ENCODE measurements at places on chromosomes 7 and 10.

DNA sequence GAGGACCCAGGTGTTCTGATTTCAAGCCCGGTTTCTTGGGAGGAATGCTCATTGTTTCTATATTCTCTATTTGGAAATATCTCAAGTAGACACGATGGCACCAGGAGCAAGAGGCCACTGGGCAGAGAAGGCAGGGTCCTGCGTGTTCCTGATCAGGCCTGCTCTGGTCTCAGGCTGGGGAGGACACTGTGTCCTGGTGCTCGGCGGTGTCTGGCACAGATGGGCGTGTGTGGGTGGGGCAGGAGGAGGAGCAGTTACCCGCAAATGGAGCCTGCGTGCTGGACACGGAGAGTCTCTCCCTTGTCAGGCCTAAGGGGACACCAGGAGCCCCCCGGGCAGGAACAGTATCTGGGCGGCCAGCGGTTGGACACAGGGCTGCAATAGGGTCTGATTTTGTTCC is 25.9 kb upstream of the GOLGA7B start:
- H3K4me1 ChIP-seq = no peaks in the 10 kb centered on the region
- no peak overlapping the region for H3K27ac ChIP-seq
- no peak overlapping the region for H3K4me3 ChIP-seq
- DNase-seq = no peak

DNA sequence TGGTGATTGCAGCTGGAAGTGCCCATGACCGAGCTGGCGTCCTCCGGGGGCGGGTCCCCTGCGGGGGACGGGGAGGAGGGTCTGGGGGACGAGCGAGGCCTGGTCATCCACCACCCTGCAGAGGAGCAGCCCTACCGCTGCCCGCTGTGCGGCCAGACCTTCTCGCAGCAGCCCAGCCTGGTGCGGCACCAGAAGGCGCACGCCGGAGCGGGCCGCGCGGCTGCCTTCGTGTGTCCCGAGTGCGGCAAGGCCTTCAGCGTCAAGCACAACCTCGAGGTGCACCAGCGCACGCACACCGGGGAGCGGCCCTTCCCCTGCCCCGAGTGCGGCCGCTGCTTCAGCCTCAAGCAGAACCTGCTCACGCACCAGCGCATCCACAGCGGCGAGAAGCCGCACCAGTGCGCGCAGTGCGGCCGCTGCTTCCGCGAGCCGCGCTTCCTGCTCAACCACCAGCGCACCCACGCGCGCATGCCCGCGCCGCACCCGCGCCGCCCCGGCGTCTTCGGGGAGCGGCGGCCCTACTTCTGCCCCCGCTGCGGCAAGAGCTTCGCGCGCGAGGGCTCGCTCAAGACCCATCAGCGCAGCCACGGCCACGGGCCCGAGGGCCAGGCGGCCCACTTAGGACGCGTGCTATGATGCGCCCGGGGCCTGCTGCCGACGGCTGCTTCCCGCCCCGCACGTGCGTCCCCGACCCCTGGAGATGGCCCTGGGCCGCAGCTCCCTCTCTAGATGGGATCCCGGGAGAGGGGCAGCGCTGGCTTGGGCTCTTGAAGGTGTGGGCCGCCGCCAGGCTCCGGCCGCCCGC is 28.7 kb downstream of the ZNF775 start:
- H3K27me3 ChIP-seq = no peaks in the 10 kb centered on the region
- H3K36me3 ChIP-seq = peaks cover 42% of the 10 kb centered on the region

DNA sequence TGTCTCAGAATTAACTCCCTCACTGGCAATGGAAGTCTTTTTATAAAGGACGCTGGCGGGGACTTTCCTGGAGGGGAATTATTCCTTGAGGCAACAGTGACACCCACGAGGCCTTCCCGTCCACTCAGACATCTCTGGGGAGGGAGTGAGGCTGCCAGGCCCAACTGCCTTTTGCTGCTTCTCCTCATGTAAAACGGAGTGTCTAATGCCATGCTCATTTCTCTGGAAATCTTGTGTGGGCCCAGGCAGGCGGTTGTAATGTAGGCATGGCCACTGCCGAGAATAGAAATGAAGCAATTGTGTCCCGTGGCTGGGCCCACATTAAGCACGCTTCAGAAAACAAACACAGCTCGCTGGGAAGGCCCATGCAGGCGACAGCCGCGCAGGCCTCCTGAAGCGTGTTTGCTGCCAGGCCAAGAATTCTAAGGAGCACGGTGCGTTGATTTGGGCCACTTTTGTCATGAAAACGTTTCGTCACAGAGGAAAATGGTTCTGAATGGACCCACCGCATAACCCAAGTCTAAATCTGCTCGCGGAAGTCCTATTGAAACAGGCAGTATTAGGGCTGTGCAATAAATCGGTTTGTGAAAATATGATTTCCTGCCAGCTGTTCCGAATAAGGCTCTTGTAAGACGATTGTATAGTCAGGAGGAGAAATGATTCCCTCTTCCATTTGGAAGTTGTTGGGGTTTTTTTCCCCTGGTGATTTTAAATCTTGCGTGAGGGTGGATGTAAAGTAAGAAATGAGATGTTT is 104.2 kb upstream of the CHST15 start:
- no peak overlapping the region for H3K27ac ChIP-seq
- peaks cover 8% of the 10 kb centered on the region for H3K4me1 ChIP-seq
- DNase-seq = no peak
- H3K27me3 ChIP-seq = peaks cover 14% of the 10 kb centered on the region
- no peak overlapping the region for H3K4me3 ChIP-seq

DNA sequence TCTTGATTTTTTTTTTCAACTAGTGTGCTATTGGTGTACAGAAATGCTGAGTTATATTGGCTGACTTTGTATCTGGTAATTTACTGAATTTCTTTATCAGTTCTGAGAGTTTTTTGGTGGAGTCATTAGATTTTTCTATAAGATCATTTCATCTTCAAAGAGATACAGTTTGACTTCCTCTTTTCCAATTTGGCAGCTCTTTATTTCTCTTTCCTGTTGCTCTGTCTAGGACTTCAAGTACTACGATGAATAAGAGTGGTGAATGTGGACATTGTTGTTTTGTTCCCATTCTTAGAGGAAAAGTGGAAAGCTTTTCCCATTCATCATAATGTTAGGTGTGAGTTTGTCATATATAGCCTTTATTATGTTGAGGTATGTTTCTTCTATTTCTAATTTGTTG is 50.2 kb downstream of the LOXL4 start:
- no peaks in the 10 kb centered on the region for H3K27me3 ChIP-seq
- H3K36me3 ChIP-seq = peaks cover 32% of the 10 kb centered on the region
- DNase-seq = no peak
- H3K27ac ChIP-seq = no peak overlapping the region
- no peak overlapping the region for H3K4me3 ChIP-seq

GRCh38 chr7:1076184-1077072 is 11.5 kb upstream of the GPER1 start:
- no peak overlapping the region for H3K27ac ChIP-seq
- no peak for DNase-seq
- no peak overlapping the region for H3K4me3 ChIP-seq
- H3K27me3 ChIP-seq = peaks cover 13% of the 10 kb centered on the region

DNA sequence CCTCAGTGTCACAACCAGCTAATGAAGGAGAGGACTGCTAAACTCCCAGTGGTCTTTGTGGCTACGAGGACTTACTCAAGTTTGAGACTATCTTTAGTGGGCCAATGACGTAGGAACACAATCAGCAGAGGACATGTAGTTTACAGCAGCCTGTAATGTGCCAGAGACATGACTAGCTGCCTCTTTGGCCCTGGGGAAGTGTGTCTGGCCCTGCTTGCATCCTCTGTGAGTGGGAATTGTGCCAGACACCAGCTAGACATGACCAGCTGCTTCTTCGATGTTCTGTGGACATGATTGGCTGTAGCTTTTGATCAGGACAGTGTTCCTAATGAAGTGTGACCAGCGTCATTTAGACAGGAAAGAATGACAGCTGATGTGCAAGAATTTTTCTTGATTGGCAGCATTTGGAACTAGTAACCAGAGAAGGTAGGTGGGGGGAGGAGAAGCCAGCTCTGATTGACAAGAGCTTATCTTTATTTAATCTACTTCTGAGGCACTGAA is 141.7 kb downstream of the AUTS2 start:
- peak; percentile 56 for DNase-seq
- H3K27ac ChIP-seq = peak overlapping the region; percentile 94
- peak overlapping the region; percentile 63 for H3K4me3 ChIP-seq

DNA sequence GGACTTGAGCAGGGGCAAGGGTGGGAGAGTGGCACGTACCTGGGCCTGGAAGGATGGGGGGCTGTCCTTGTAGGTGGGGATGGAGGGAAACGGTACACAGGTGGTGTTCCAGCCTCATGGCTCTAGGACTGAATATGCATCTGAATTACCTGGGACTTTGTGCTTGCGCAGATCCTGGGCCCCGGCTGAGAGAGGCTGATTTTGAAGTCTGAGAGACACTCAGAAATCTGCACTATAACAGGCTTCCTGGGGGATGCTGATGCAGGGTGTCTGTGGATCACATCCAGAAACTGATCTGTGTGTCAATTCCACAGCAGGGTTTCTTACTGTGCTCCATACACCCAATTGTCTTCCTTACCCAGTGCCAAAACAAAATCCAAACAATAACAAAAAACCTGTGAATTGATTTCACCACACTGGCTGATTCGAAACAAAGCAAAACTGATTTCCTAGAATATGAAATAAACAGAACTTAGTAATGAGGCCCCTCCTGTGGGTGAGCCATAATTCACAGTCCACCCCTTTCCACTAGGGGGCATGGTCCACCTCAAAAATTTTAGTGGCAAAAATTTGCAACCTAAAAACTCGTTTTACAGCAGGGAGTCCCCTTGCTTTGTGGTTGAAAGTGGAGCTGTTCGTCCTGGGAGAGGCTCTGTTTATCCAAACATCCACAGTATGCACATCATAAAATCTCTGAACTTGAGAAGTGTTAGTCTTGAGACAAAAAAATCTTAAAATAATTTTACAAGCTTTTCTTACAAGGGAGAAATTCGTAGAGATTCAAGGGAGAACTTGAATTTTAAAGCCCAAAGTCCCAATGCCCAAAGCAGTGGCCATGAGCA is 32.0 kb upstream of the PLEKHA1 start:
- H3K4me3 ChIP-seq = no peak overlapping the region
- no peaks in the 10 kb centered on the region for H3K36me3 ChIP-seq
- H3K4me1 ChIP-seq = peaks cover 18% of the 10 kb centered on the region
- H3K27ac ChIP-seq = no peak overlapping the region
- H3K27me3 ChIP-seq = peaks cover 34% of the 10 kb centered on the region

DNA sequence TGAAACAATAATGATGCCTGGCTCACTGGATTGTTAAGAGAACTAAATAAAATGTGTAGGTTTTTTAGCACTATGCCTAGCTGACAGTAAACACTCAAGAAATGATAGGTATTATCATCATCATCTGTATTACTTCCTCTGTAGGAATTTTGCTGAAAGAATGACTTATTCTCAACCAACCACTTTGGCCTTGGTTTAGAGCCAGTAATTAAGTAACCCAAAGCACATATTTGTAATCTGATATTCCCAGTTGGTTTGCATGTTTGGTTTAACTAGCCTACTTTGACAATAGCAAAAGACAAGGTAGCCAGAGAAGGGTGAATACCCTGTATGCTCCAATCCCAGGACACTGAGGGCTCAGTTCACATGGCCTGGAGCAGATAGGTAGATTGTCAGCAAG is 34.4 kb downstream of the BCAP29 start:
- H3K4me3 ChIP-seq = no peak overlapping the region
- H3K36me3 ChIP-seq = peaks cover 14% of the 10 kb centered on the region
- no peak overlapping the region for H3K27ac ChIP-seq
- no peaks in the 10 kb centered on the region for H3K27me3 ChIP-seq

DNA sequence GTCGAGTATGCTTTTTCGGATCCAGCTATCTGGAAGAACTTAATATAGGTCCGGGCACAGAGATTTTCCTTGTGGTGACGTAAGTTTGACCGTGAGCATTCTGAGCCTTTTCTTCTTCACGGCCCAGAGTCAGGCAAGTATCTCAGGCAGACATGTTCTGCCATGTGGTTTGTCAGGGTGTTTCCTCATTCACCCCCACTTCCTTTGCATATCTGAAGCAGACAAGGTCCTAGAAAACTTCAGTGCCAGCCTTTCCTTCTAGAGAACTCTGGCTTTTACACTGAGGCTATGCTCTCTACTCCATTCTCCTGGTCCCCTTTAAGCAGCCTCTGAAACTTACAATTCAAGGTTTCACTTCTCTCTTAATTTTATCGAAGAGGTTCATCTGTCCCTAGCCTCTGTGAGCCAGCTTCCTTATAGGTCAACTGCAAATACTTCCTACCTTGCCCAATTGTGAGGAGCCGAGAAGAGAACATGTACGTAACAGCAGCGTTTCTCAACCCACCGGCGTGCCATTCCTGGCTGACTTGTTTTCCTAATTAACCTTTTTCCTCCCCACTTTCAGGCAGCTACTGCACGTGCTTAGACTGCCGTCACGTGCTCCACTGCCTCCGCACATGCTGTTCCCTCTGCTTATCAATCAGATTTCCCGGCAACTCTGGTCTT is 47.3 kb downstream of the CDCA7L start:
- H3K4me1 ChIP-seq = peaks cover 20% of the 10 kb centered on the region
- H3K4me3 ChIP-seq = peak overlapping the region; percentile 79
- no peaks in the 10 kb centered on the region for H3K27me3 ChIP-seq

GRCh38 chr7:139131601-139132041 is 22.1 kb upstream of the ZC3HAV1 start:
- peak overlapping the region; percentile 20 for H3K27ac ChIP-seq
- H3K36me3 ChIP-seq = peaks cover 2% of the 10 kb centered on the region
- H3K27me3 ChIP-seq = no peaks in the 10 kb centered on the region
- no peak for DNase-seq
- peaks cover 9% of the 10 kb centered on the region for H3K4me1 ChIP-seq
- H3K4me3 ChIP-seq = no peak overlapping the region

- no peaks in the 10 kb centered on the region for H3K4me1 ChIP-seq
- H3K27me3 ChIP-seq = no peaks in the 10 kb centered on the region
- H3K36me3 ChIP-seq = peaks cover 9% of the 10 kb centered on the region
- DNase-seq = no peak
These were observed 163.5 kb downstream of the SKAP2 start for GRCh38 chr7:26700893-26701292.

DNA sequence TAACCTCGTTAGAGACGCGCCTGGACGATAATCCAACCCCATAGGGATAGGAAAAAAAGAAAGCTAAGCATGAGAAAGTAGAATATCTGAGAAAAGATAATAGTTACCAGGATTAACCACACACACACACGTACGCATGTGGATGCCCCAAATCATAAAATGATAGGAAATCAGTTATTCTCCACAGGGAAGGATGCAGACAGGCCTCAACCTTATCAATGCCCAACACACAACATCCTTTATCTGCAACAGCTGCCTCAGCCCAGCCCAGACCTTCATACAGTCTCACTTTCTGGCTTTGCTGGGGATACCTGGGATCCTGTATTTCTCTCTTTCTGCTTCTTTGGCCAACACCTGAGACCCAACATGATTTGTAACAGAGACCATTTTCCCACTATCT is 123.0 kb downstream of the NOC3L start:
- H3K4me1 ChIP-seq = peaks cover 3% of the 10 kb centered on the region
- no peak overlapping the region for H3K27ac ChIP-seq
- no peaks in the 10 kb centered on the region for H3K36me3 ChIP-seq
- H3K27me3 ChIP-seq = peaks cover 9% of the 10 kb centered on the region
- DNase-seq = no peak

- peak; percentile 55 for DNase-seq
- peaks cover 10% of the 10 kb centered on the region for H3K36me3 ChIP-seq
- peaks cover 27% of the 10 kb centered on the region for H3K27me3 ChIP-seq
- peaks cover 26% of the 10 kb centered on the region for H3K4me1 ChIP-seq
- peak overlapping the region; percentile 92 for H3K27ac ChIP-seq
These were observed 11.7 kb downstream of the PLAC9 start for GRCh38 chr10:80144067-80144695.

All from stimulated activated naive B cell treated with anti-CD40 and anti-IgM and Interleukin-4, amounts not matched to agents 10 μg/mL and 1 μg/mL and 100 μg/mL, for 72 hours (primary cell).